NCI-H2029 treated with DMSO at 0.1 percent for 48 hours (cell line): ENCODE measurements at places on chromosomes 1 and 21.
A peak's percentile ranks its signal among the peaks of the same experiment; 100 is the strongest.

GRCh38 chr21:28871388-28872010 is 121.2 kb downstream of the LTN1 start:
- no peak for DNase-seq

DNA sequence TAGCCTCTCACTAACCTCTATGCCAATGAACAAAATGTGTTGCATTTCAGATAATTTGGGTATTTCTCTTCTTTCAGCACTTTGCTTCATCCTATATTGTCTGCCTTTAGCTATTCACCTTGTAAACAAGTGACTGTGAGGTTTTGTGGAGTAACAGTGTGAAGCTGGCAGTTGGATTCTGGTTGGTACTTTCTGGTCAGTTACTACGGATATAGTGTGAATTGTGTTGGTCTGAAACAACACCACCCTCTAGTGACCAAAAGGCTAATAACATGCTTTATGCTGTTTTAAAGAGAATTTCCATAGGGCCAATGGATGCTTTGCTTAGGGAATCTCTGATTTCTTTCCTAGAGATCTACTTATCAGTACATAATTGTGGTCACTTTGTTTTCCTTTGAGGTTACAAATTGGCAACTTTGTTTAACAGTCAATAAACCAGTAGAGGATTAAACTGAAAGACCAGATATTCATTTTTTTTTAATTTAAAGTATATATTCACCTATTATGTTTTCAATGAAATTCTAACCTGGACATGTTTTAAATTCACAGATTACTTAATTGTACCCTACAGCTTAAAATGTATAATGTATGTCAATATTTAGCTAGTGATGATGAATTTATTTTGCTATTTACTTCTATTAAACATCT is 2.5 kb upstream of the PTGER3 start:
- DNase-seq = peak; percentile 83

DNA sequence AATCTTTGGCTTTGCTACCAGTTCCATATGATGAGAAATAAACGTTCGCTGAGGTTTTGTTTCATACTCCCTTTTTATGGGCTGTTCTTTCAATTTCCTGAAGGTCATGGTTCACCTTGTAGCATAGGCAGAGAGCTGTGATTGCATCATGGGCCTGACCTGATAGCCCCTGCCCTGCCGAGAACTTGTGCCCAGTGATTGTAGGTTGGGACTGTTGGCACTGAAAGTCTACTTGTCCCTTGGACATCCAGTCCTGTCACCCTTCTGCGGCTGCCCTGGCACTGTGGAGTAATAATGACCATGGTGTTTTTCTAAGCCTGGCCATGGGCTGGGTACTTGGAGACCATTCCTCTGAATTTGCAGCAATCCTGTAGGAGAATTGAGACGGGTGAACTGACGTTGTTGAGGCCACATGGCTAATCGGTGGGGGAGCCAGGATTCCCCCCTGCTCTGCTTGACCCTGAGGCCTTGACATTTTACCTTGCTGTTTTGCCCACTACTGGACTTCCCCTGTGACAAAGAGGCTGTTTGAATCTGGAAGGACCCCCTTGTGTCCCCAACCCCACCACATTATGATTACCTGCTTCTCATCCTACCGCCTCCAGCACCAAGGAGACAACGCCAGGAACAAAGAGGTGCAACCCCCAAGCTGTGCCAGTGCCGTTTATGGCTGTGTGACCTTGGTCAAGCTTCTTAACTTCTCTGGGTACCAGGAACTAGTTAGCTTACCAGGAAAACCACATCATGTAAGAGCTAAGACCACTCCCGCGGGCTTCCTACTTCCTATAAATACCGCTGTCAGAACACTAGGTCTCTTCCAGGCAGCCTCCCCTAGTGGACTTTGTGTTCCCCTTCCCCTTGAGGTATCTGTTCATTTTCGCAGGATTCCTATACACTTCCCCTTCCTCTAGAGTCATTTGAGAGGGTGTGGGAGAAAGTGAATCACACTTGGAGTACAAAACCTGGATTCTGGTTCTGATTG is 23.4 kb downstream of the SESN2 start:
- no peak for DNase-seq

DNA sequence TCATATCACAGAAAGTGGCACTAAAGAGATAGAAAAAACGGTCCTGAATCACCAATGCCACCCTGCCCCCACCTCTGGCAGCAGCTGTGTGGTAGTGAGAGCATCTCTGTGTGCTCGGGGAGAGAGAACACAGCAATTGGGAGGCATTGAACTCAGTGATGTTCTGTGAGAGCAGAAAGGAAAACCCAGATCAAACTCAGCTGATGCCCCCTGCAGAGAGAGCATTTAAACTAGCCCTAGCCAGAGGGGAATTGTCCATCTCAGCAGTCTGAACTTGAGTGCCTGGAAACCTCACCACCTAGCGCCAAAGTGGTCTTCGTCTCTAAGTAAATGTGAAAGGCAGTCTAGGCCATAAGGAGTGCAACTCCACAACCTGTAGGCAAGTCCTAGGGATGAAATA is 21.3 kb downstream of the SLC44A5 start:
- DNase-seq = no peak

- no peak for DNase-seq
Measured at GRCh38 chr1:37410815-37411214, 63.6 kb upstream of the ZC3H12A start.

GRCh38 chr1:113917400-113918082 is 11.6 kb upstream of the HIPK1 start:
- DNase-seq = no peak

DNA sequence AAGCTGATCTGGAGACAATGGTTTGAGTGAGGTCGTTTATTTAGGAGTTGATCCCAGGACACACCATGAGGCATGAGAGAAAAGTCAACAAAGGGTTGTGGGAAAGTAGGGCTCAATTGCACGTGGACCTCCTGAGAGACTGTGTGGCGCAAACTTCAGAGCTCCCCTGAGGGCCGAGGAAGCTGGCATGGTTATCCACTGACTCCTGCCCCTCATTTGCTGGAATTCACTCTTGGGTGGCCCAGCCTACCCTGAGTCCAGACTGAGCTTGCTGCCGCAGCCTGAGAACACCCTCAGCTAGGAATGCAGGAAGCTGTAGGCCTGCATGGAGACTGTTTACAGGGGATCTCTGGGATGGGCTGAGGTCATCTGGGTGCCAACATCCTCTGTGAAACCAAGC is 301.0 kb downstream of the RWDD3 start:
- DNase-seq = no peak

DNA sequence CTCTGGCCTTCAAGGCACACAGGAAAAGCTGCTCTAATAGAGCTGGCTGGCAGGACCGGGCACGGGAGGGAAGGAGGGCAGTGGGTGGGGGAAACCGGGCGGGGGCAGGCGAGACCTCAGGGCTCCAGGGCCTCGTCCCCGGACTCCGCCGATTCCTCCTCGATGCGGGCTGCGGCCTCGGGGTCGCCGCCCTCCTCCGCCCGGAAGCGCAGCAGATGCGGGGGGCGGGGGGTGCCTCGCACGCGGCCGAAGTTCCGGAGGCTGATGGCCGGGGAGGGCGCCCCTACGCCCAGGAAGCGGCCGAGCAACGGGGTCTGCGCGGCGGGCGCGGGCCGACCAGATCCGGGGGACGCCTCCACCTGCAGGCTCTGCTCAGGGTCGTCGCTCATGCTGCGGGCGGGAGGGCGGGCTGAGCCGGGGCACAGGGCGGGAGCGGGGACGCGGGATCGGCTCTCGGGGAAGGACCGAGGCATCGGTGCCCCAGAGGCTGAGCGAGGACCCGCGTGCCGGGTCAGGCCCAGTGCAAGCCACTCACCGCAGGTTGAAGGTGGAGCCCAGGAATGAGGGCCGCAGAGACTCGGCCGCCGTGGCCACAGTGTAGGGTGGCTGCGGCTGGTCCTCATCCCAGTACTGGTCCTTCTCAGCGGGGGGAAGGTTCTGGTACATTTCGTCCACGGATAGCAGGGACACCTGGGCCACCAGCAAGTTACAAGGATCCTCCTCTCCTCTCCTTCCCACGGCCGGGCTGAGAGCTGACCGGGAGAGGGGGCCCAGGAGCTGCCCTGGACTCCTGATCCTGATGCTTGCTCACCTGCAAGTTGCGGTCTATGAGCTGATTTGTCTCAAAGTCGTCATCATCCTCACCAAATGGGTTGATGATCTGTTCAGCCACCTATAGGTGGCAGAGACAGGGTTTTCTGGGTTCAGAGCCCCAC is 3.6 kb downstream of the BEST4 start:
- DNase-seq = no peak

DNA sequence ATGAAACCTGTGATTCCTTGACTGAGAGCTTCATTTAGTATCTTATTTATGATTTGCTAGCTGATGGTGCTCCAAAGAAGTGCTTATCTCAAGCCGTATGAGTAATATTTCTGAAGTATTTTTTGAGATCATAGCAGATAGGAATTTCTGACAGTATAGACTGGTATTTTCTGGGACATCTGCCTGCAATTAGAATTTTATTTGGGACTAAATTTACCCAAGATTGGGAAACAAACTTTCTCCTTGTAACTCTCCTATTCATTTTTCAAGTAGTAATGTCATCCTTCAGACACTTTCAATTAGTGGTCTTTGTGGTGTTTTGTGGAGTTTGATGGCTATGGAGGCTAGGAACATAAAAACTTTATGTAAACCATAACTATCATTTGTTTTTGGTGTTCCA is 597.2 kb upstream of the ZP4 start:
- DNase-seq = no peak

GRCh38 chr1:205398586-205398985 is 23.3 kb downstream of the LEMD1 start:
- no peak for DNase-seq

DNA sequence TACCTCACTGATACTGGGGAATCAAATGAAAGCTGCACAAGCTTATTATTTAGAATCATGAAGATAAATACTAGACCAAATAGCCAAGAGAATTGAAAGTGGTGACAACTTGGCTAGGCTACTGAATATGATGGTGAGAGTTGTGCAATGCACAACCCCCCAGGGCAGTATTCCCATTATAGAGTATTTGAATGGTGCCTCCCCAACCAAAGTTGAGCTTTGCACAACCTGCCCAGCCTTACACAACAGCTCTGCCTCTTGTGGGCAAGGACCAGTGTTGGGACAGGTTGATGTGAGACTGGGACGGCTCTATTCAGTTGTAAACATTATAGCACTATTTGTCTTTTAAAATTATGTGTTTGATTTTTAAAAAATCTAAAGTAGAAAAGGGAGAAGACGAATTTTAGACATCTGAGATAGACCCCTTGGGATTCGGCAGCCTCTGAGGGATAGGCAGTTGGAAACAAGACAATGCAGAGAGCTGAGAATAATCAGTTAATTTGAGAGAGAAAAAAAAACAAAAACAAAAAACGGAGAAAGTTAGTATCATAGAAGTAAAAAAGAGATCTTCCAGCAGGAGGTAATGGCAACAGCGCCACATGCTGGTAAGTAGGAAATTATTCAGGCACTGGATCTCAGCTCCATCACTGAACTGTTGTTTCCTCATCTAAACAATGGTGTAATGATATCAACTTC is 91.0 kb upstream of the KCNA3 start:
- peak; percentile 35 for DNase-seq

DNA sequence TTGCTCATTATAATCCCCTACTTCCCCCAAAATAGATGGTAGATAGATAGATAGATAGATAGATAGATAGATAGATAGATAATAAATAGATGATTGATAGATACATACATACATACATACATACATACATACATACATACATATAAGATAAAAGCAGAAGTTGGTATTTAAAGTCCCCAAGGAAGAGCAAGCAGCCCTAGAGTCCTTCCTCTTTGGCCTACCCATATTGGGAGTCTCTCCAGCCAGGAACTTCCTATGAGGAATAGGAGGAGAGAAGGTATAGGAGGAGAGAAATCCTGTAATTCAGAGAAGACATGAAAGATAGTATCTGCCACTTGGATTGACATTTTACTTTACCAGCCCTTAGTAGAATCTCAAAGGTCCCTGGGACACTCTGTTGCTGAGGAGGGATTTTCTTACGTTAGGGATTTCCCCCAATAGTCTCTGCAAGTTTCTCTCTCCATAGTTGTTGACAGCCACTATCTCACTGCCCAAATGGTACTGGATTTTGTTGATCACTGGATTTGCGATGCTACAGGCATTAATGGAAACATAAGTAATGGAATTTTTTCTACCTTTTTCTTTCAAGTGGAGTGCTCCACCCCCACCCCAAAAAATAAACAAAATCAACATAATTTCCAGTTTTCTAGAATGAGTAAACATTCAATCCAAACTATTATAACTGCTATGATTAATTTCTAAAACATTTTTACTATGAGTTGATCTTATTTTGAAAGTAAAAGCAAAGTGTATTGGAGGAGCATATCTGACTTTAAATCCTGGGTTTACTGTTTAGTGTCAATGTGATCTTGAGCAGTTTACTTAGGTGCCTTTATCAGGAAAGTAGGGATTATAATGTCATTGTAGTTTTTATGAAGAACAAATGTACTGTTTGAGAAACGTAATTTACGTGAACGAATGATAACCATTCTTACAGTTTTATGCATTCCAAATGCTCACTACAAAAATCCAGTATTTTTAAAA is 93.2 kb upstream of the TNFSF4 start:
- no peak for DNase-seq

DNA sequence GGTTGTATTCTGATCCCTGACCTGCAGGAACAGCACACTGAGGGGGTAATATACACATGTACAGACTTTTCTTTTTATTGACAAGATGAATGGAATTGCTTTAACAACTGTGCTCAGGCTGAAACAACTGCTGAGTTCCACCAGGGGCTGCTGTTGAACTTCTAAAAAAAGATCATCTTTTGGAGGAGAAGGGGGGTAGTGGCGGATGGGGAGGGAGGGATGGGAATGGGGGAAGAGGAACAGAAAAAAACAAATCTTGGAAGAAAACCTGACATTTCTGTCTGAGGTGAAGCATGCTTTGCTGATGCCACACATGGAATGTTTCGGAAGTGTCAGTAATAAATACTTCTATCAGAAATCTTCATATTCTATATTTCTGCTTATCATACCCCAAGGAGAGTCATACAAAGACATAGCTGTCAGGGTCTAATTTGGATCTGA is 75.0 kb downstream of the RWDD3 start:
- peak; percentile 61 for DNase-seq

GRCh38 chr1:33018112-33018511 is 18.6 kb downstream of the AK2 start:
- DNase-seq = no peak

DNA sequence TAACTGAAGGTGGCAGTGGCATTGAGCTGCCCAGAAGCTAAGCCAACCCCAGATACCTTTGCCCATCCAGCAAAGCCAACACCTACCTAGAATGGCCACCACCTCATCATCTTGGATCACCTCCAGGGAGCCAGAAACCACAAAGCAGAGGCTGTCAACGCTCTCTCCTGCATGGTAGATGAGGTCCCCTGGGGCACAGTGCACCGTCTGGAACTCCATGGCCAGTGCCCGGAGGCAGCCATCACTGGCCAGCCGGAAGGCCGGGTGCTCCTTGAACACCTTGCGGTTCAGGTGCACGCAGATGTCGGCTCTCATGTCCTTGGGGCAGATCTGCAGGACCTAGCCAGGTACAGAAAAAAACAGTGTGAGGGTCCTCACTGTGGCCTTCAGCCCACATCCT is 336.5 kb downstream of the KCNH1 start:
- DNase-seq = no peak

- no peak for DNase-seq
Measured at GRCh38 chr1:9440763-9441194, 98.5 kb upstream of the SLC25A33 start.

GRCh38 chr1:13451399-13451965 is 41.2 kb downstream of the PRAMEF20 start:
- DNase-seq = no peak
